ENCODE measurements at places on chromosomes 7 and 10.

DNA sequence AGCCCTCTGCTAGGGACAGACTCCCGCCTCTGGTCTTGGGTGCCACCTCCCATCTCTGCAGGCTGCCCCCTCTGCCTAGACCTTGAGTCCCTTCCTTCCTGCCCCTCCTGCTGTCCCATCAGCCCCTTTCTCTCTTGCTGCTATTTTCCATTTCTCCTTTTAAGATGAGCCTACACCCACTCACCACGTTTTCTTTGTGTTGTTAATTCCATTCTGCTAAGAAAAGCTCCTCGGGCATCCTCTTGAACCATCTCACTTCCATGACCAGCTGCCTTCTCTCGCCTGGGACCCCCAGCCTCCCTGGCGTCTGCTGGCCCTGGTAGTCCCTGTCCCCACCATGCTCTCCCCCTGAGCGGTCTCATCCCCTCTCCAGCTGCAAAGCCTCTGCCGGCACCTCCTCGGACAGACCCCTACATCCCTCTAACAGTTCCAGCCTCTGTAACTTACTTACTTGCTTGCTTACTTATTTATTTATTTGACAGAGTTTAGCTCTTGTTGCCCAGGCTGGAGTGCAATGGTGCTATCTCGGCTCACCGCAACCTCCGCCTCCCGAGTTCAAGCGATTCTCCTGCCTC, 95.8 kb upstream of the SH2B2 start:
- no peak for DNase-seq

GRCh38 chr7:90715067-90715466, 118.9 kb downstream of the CDK14 start:
- DNase-seq: no peak

DNA sequence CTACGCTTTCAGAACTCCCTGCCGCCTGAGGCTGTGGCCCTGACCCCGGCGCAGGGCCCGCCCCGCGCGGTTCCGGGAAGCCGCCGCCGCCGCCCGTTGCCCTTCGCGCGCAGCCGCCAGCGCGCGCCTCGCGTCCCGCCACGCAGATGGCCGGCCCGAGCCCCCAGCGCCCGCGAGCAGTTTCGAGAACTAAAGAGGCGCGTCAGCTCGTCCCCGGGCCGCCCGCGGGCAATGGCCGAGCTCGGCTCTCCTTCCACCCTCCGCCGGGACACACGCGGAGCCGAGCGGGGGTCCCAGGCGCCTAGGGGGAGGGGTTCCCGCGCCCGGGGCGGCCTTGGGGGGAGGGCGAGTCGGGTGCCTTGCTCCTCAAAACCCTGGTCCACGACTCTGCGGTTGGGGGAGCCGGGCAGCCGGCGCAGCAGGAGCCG, 1.8 kb downstream of the HNRNPF start:
- DNase-seq: peak; percentile 32

DNA sequence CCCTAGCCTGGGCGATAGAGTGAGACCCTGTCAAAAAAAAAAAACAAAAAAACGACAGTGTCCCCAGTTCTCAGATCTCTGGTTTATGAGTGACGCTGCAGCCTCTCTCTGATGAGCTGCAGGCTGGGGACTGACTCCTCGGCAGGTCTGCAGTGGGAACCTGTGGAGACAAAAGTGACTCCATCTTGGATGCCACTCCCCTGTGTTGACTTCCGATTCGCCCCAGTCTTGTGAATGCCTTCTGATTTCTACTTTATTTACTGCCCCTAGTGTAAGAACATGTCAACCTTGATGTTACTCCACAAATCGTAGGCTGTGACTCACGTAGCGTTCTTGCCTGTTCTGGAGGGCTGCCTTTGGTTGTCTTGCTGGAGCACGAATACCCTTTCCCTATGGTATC, 6.2 kb downstream of the TACR2 start:
- no peak for DNase-seq

DNA sequence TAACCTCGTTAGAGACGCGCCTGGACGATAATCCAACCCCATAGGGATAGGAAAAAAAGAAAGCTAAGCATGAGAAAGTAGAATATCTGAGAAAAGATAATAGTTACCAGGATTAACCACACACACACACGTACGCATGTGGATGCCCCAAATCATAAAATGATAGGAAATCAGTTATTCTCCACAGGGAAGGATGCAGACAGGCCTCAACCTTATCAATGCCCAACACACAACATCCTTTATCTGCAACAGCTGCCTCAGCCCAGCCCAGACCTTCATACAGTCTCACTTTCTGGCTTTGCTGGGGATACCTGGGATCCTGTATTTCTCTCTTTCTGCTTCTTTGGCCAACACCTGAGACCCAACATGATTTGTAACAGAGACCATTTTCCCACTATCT, 123.0 kb downstream of the NOC3L start:
- no peak for DNase-seq
